ENCODE measurements at places on chromosomes 4 and X.
A peak's percentile ranks its signal among the peaks of the same experiment; 100 is the strongest.

- DNase-seq: no peak
These were observed 21.2 kb upstream of the SLC7A11 start for GRCh38 chr4:138263247-138263816.

- DNase-seq: peak; percentile 67
These were observed 771 bp upstream of the RBPJ start for GRCh38 chr4:26319949-26320537.

DNA sequence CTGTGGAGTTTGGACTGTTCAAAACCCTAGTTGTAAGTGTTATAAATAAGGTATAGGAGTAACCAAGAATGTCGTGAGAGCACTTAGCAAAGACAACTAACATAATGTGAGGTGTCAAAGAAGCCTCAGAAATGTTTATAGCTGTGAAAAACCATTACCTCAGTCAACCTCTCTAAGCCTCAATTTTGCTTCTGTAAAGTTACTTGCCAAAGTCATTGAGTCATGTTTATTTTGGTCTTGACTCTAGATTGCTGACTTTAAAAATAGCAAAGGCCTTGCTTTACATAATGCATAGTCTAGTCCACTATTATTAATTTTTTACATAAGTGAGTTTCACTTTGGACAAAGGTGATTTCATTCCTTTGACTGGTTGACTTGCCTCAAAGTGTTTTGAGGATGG lies 257.6 kb upstream of the CXXC4 start:
- no peak for DNase-seq

DNA sequence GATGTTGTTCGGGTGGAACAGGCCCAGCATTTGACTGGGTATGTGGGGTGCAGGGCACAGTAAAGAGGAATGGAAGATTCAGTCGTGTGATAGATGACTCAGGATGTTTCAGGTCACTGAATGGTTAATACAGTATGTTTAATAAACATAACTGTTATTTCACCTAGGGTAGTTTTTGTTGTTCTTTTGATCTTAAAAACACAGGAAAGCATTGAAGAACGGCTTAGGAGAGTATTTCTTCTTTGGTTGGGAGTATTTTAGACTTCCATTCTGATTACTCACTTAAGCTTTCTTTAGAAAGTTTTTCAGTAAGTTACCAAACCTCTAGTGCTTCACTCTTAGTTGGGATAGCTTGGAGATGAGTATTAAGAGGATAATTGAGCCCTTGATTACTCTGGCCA lies 62.3 kb downstream of the STAG2 start:
- DNase-seq: no peak

- DNase-seq: no peak
These were observed 32.0 kb upstream of the MGST2 start for GRCh38 chr4:139633661-139634060.
